ENCODE measurements at places on chromosomes 16 and 17.

DNA sequence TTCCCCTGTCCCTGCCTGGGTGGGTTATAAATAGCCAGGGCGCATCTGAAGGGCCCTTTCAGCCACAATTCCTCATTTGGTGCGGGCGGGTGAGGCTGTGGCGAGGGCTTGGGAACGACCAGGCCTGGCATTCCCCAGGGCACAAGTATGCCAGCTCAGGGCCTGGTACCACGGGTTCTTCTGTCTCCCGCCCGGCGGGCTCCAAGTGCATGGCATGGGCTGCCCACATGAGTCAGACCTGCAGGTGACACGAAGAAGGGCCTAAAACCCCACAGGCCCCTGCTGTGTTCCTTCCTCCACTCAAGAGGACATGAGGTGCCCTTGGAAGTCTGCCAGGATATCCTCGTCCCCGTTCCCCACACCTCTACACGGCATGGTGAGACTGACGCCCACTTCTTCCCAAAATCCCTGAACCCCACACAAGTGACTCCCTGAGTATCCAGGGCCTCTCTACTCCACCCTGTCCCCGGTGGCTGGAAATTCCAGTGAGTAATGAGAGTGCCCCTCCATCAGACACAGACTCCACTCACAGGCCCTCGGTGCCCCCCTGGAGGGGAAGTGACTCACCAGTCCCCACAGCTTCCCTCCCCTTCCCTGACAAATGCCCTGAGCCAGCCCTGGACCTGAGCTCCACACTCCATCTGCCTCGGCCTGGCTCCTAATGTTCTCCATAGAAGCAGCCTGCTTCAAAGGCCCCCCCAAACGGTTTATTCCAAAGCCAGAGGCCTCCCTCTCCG lies 68.8 kb downstream of the ABR start:
- peak; percentile 20 for DNase-seq

DNA sequence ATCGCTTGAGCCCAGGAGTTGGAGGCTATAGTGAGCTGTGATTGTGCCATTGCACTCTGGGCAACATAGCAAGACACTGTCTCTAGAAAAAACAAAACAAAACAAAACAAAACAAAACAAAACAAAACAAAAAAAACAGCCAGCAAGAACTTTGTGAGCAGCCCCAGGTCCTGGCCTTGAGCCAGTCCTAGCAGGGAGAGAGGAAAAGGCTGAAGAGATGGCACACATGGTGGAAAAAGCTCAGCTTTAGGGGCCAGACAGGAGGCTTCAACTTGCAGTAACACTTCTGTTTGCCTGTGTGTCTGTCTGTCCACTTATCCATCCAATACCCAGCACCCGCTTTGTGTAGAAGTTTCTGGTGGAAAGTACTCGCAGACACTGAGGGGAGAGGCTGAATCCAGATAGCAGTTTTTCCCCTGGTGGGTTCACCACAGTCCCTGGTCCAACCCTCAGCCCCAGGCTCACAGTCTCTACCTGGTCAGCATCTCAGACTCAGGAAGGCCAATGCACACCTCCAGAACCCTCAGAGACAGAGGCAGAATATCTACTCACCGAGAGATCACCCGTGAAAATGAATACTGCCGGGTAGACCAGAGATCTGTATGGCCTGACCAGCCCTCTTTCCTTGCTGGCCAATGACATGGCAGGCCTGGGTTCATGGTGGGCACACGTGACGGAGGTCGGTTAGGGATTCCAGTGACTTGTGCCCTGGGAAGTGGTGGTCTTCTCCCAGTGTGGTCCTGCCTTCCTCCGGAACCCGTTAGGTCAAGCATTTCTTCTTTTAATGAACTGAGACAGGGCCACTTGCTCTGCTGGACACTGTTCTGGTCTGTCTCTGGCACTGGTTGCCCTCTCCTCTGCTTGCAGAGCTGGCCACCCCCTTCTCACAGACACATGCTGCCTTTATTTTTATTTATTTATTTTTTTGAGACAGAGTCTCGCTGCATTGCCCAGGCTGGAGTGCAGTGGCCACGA lies 79.5 kb upstream of the DNAJA2 start:
- no peak for DNase-seq

- DNase-seq, result no peak
These were observed 1.4 kb downstream of the DHX33 start for GRCh38 chr17:5467416-5467815.

GRCh38 chr16:6016530-6017184 lies 919.1 kb upstream of the EEF2KMT start:
- DNase-seq, result no peak

DNA sequence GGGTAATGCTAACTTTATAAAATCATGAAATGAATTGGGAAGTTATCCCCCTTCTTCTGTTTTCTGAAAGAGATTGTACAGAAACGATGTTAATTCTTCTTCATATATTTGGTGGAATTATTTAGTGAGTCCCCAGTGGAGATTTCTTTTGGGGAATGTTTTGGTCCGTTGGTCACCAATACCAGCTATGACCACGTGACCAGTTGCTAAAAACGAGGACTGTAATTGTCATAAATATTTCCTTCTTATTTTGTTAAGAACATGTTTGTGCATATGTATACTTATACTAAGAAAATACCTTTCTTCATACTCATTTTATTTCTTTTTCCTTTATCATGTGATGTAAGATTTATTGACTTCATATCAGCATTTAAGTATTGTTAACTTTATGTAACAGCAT lies 10.3 kb upstream of the DYNLRB2 start:
- DNase-seq, result no peak

DNA sequence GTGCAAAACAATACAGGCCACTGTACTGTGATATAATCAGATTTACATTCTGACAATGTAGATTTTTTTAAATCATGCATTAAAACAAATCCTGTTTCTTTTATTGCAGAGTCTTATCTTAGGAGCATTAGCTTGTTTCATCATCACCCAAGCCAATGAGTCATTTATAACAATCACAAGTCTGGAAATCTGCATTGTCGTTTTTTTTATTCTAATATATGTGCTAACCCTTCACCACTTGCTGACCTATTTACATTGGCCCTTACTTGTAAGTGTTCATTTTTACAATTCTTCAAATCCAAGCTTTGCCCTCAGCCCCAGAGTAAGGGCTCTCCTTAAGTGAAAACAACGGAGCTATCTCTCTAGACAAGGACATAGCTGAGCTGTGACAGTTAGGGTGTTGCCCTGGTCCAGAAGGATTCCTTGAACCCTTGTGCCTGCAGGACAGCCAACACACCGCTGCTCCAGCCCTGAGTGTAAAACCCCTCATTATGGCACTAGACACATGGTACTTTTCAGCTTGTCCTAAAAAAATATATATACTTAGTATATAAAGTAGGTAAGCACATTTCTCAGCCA lies 3.7 kb downstream of the CMTM1 start:
- no peak for DNase-seq

DNA sequence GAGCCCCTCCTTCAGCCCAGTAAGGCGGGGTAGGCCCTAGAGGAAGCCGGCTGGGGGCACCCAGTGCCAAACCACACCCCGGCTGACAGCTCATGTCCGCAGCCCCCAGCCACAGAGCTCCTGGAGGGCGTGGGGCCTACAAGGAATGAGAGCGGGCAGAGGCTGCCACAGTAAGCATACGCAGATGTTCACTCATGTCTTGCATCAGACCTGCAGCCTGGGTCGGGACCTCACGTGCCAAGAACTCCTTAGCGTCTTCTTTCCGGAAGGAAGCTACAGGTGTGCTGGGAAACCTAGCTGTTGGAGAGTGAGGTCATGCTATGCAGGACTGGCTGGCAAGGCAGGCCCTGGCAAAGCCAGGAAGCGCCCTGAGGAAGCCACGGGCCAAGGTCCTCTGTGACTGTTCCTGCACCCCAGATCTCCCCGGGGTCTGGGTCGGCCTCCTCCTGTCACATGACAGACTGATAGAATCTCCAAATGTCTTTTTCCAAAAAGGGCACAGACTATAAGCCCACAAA lies 1.6 kb downstream of the ZNF598 start:
- DNase-seq, result no peak

GRCh38 chr16:5025171-5025632 lies 8.5 kb downstream of the NAGPA start:
- no peak for DNase-seq

DNA sequence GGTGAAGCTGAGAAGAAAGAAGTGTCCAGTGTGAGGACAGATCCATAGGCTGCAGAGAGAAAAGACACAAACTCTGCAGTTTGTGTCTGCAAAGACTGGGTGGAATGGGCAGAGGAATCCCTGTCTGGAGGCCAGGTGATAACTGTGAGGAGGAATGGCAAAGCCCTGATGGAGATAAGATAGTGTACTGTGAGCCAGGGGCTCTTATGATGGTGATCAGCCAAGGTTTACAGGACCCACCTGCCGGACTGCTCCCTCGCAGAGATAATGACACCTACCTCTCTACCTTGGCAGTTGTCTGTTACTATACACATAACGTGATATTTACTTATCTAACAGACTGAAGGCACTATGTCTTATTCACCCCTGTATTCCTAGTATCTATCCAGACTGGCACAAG lies 92.6 kb upstream of the ASIC2 start:
- DNase-seq, result no peak

DNA sequence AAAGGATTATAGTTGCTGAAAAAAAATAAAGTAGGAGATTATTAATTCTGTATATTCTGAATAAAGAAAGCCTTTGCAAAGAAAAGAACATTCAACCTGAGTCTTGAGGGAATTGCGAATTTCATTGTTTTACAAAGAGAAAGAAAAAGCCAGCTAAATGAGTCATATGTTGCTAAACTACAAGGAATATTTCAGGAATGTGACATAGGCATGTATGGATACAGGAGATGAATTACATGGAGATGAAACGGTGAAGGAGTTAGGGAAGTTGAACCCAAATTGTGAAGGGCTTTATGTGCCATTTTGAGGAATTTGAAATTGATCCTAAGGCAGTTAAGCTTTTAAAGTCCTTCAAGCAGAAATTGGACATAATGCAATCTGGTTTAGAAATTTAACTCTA lies 177.3 kb upstream of the RBL2 start:
- no peak for DNase-seq

- no peak for DNase-seq
These were observed 66.1 kb downstream of the SMG6 start for GRCh38 chr17:2237521-2237921.

DNA sequence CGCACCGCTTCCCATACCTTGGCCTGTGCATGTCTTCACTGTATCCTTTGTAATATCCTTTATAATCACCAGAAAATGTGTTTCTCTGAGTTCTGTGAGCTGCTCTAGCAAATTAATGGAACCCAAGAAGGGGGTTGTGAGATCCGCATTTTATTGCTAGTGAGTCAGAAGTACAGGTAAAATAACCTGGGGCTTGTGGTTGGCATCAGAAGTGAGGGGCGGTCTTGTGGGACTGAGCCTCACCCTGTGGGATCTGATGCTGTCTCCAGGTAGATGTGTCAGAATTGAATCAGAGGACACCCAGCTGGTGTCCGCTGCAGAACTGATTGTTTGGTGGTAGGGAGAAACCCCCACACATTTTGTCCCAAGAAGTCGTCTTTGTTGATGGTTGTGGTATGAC lies 382.4 kb downstream of the SNX29 start:
- no peak for DNase-seq

DNA sequence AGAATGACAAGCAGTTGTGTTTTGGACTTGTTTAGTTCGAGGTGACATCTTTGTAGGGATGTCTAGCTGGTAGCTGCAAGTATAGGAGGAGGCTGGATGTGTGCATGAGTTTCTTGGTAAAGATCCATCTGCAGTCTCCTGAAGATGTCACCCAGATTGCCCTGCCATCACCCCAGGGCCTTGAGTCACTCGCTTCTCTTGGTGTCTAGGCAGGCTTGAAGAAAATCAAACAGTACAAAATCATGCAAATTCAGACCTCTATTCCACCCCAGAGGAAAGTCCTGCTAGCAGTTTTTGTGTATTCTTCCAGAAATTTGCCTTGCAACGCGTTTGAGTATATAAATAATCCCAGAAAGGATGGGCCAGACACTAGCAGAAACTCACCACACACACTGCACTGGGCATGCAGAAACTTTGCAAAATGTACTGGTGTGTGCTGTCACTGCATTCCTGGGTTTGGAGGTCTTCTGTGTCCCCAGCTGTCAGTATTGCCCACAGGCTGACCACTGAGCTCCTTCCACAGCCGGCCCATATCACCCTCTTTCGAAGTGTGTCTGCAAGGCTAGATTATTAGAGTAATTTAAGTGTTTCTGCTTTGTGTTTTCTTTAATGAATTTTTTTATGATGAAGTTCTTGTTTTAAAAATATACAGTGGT lies 51.5 kb downstream of the TENT4B start:
- DNase-seq, result no peak

GRCh38 chr17:67211742-67212141 lies 33.3 kb downstream of the HELZ start:
- no peak for DNase-seq

- DNase-seq, result no peak
These were observed 82.4 kb upstream of the KIFC3 start for GRCh38 chr16:57884655-57885133.

GRCh38 chr17:48240122-48240521 lies 132.6 kb downstream of the SNX11 start:
- no peak for DNase-seq

DNA sequence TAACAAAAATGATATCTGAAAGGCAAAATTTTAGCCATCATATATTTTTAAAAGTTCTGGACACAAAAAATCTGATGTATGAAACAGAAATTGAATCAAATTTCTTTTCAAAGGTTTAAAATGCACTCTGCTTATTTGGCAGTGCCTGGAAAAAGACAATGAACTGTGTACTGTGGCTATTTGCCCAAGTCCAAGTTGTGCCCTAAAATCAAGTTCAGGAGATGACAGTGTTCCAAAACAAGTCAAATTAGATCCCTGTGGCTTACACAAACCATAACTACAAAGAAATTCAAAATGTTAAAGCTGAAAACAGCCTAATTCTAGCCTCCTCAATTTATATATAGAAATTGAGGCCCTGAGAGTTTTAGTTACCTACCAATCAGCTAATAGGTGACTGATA lies 25.6 kb downstream of the CMC2 start:
- no peak for DNase-seq

GRCh38 chr16:66298571-66299120 lies 67.8 kb upstream of the CDH5 start:
- DNase-seq, result no peak

DNA sequence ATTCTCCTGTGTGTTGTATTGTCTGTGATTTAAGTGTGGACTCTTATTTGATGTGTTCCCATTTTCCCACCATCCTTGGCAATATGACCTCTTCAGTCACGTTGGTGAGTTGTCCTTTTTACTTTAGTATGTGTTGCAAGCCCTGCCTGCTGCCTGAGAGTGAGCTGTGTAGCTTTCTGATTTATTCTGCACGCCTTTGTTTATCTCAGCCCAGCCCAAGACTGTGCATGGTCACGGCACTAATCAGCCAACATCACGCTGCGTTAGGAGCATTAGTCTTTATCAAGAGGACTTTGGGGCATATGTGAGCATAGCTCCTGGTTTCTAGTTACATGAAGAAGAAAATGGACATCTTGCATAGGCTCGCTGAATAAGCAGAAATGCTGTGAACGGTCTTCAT lies 6.0 kb downstream of the TOM1L1 start:
- no peak for DNase-seq

DNA sequence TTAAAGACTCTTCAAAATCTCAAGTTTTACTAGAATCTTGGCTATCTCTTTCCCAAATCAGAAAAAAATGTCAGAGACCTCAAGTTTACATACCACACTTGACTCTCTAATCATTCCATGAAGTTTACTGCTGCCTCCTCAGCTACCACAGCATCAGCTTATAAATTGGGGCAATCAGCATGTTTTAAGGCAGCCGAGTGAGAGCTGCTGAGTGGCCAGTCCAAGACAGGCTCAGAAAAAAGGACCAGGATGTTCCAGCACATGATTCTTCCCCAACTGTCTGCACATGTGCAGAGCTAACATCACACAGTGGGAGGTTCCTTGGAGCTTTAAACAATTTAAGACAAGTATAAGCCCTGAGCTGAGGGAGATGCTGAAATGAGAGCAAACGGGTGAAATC lies 140.6 kb upstream of the NUDT7 start:
- DNase-seq, result no peak
